ENCODE measurements at places on chromosomes 2 and 18.
A peak's percentile ranks its signal among the peaks of the same experiment; 100 is the strongest.

- DNase-seq = no peak
Measured at GRCh38 chr2:6025391-6025790, 333.2 kb downstream of the SOX11 start.

GRCh38 chr18:11840493-11840892 lies 10.7 kb upstream of the CHMP1B start:
- DNase-seq = no peak

- no peak for DNase-seq
Measured at GRCh38 chr2:174546519-174547506, 50.8 kb downstream of the WIPF1 start.

DNA sequence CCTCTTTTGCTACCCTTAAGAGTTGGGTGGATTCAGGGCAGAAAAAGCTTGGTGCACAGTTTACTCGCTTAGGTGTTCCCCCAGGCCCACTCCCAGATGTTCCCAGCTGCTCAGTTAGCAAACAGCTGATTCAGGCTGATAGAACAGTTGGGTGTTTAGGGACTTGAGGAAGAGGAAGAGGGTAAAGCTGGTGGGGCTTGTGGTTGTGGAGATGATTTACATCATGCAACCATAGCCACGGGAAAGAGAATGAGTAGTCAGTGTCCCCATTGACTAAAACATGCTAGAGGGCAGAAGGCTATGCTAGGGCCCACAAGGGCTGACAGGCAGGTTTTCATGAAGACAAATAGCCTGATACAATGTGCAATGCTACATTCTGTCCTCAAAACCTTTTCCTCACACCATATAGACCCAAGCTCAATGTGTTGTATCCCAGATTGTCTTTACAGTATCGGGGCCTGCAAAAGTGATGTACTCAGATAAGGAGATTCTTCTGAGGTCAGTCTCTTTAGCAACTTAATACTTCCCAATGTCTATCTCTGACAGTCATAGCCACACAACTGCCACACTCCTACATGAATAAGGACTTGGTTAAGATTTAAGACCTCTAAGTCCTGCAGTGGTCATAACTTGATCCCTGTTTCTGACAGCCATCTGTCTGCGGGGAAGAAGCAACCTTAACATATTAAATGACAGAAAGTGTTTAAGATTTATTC lies 15.6 kb downstream of the COLEC12 start:
- DNase-seq = no peak

- no peak for DNase-seq
Measured at GRCh38 chr2:202762556-202762955, 109.0 kb downstream of the ICA1L start.

- DNase-seq = no peak
Measured at GRCh38 chr2:15982285-15983044, 42.1 kb downstream of the MYCN start.

DNA sequence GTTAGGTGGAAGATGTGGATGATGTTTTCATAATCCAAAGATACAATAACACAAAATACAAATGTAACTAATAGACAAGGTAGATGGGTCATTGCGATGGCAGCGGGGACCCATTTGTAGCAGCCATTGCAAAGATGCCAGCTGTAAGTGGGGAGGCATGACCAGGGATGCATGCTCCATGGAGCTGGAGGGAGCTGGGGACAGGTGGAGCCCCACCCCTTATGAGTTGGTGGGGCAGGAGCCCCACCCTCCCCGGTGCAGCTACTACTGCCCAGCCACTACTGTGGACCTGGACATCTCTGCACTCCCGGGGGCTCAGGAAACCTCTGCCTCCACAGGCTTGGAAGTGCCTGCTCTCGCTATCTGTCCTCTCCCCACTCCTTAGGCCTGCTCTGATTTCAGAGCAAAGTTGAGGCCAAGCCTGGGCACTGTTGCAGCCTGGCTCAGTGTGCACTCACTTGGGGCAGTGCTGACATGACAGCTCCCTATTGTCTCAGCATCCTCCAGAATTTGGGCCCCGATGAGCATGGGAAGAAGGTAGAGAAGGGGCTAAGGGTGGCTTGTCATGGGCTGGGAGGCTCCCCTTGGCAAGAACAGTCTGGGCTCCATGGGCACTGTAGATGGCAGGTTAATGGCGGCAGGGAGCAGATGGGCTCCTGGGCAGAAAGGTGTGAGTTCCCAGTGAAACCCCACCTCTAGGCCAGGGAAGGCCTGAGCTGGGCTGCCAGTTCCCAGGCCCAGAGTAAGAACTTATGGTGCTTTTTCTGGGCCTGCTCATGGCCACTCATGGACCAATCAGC lies 81.1 kb downstream of the ZNF804A start:
- DNase-seq = no peak

DNA sequence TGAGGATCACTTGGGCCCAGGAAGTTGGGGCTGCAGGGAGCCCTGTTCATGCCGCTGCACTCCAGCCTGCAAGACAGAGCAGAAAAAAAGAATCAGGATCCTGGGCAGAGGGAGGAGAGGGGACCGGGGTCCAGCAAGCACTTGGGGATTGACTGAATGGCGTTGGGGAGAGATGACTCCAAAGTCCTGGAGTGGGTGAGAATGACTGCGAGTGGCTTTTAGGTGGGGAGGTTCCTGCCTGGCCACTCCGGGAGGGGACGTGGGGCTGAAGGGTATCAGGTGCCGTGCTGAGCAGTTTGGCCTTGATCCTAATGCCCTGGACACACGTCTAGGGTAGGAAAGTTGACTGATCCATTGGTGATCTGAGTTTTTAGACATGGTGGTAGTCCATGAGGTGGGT lies 3.5 kb upstream of the NFATC1 start:
- no peak for DNase-seq

DNA sequence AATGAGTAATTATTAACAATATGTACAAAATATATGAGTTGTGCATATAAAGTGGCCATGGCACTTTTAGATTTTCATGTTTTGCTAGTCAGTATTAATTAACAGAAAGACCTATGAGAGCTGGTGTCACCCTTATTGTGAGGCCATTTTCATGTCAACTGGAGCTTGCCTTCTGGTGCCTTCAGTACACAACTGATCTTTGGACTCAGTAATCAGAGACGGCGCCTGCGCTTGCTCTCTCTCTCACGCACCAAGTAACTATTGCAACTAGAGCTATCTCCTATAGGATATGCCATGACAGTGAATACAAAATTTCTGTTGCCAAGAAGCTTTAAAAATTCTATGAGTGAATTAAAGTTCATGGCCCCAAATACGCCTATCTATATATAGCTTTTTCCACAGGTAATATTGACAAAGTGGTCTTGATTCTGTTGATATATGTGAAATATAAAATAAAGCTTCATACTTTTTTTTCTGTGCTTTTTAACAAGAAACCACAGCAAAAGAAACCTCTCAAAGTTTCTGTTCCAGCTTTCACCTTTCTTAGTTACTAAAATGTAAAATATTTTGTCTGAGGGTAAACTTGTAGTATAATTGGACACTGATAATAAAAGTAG lies 2.9 kb downstream of the SERTAD2 start:
- DNase-seq = no peak

DNA sequence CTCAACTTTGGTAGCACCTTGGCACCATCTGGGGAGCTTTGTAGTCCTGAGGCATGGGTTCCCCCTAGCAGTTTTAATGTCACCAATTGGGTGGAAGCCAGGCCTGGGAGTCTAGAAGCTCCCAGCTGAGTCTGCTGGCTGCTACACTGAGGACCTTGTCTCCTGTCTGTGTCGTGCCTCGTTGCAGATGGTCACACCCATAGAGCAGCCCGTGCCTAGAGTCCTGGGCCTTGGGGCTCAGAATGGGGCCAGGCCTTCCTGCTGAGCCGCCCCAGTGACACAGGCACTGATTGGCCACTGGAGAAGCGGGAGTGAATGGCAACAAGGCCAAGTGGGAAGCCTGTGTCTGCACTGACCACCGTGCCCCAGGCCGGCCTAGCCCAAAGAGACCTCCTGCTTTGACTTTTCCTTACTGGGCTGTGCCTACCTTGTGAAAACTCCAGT lies 113.2 kb downstream of the SH3RF3 start:
- no peak for DNase-seq

- DNase-seq = no peak
Measured at GRCh38 chr2:84908948-84909713, 3.7 kb downstream of the TMSB10 start.

DNA sequence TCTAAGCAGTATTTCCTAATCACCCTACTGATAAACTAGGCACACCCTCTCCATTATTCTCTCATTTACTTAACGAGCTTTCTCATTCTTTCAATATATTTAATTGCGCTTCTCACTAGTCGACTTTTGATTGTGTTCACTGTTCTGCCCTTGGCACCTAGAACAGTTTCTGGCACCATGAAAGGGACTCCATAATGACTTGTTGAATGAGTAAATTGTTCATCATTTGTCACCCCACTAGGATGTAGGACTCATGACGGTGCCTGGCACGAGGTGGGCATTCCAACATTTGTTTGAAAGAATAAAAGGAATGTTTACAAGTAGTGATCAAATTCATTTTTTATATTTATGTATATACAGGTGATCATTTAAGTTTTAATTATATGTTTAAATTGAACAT lies 123.7 kb downstream of the DIS3L2 start:
- no peak for DNase-seq

- DNase-seq = peak; percentile 85
Measured at GRCh38 chr2:42879913-42880737, 87.7 kb upstream of the HAAO start.

GRCh38 chr2:76448956-76449355 lies 738.2 kb upstream of the GCFC2 start:
- DNase-seq = no peak

DNA sequence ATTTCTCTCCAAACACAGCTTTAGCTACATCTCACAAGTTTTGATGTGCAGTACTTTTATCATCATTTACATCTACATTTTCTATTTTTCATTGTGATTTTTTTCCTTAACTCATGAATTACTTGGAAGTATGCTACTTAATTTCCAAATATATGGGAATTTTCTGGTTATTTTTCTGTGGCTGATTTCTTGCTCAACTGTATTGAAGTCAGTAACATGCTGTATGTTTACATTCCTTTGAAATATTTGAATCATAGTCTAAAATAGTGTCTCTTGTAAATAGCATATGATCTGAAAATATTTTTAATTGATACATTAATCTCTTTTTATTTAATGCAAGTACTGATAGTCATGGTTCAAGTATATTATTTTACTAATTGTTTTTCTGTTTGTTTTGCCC lies 26.0 kb upstream of the GALNT5 start:
- DNase-seq = no peak

GRCh38 chr2:48320742-48321141 lies 209.2 kb upstream of the STON1 start:
- DNase-seq = no peak

- DNase-seq = no peak
Measured at GRCh38 chr2:39738936-39739335, 40.1 kb downstream of the THUMPD2 start.

DNA sequence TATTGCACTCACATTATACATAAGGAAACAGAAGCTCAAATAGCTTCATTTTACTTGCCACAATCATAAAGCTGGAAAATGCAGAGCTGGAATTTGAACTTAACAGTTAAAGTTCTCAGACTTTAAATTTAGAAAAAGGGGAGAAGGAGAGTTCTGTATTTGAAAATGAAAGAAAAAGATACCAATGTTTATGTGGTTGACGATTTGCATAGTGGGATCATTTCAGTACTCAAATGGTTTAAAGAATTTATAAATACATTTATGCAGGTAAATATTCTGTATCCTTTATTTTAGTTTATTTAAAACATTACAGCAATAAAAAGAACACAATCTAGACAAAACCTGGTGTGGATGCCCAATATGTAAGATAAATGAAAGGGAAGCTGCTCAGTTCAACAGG lies 25.5 kb upstream of the STAT4 start:
- no peak for DNase-seq

GRCh38 chr2:239864247-239865058 lies 160.7 kb downstream of the NDUFA10 start:
- DNase-seq = no peak

GRCh38 chr18:6561016-6561415 lies 146.3 kb upstream of the L3MBTL4 start:
- no peak for DNase-seq

- DNase-seq = no peak
Measured at GRCh38 chr18:76264198-76264875, 230.7 kb downstream of the ZNF516 start.

- DNase-seq = no peak
Measured at GRCh38 chr2:96575785-96576456, 39.4 kb downstream of the ARID5A start.

DNA sequence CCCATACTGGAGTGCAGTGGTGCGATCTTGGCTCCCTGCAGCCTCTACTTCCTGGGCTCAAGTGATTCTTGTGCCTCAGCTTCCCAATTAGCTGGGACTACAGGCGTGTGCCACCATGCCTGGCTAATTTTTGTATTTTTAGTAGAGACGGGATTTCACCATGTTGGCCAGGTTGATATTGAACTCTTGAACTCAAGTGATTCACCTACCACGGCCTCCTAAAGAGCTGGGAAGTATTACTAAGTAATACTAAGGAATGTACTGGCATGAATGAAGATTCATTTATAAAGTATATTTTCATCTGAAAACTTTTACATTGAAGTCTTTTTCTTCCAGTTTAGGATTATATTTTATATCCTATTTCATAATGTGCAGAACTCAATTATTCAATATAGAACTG lies 38.1 kb downstream of the NUP35 start:
- DNase-seq = no peak
